NCI-H2029 (cell line): ENCODE measurements at places on chromosomes 1 and 21.

GRCh38 chr1:27528818-27529703 is 39.1 kb upstream of the WASF2 start:
- peak; percentile 68 for DNase-seq

DNA sequence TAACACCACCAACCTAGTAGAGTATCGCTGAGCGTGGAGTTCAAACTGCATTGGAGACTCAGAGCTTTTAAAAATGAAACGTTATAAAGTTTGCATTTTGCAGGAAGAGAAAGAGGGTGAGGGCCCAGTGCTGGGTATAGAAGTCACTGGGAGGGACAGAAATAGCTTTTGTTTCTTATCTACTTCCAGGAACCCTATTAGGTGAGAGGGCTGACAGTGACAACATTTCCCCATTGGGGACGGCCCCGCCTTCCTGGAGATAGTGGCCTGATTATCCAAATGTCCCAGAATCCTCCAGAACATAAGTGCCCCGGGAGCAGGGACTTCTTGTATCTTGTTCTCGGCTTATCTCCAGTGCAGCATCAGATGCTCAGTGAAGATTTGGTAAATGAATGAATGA is 574.9 kb downstream of the PTPRU start:
- DNase-seq = no peak

- DNase-seq = no peak
Observed at GRCh38 chr21:38039369-38039768, 123.1 kb upstream of the KCNJ6 start.

- DNase-seq = no peak
Observed at GRCh38 chr1:34885405-34886247, 26.1 kb upstream of the SMIM12 start.

GRCh38 chr1:103197216-103197615 is 88.9 kb upstream of the COL11A1 start:
- no peak for DNase-seq

DNA sequence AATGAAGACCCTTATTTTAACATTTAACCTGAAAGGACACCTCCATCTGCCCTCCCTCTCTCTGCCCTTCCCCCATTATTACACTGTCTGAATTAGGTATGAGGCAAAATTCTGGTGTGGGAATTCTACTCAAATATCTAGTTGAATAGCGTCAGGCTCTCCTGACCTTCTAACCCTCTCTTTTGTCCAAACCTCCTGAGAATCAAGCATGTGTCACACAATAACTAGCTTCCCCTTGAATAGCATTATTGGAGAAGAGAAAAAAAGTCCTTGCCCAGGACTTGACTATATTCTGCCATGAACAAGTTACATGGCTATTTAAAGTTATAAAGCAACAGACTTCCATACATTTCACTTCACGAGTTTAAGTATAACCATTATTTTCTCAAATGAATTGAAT is 35.5 kb downstream of the USH2A start:
- DNase-seq = no peak

DNA sequence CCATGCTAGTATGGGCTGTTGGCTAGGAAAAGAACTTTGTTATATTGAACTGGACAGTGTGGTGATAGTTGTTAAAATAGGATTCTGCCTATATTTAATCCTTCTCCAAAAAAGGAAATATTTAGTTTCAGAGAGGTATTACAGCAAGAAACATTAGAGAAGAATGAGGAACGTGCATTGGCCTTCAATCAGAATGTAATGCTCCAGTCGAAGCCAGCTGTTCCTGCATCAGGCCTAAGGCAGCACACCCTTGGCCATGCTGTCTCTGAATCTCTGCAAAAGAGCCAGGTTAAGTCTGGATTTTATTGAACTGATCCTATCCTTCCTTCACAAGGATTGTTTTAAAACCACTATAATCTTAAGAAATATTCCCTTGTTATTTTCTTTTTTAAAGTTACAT is 35.3 kb upstream of the RALGPS2 start:
- DNase-seq = no peak

- no peak for DNase-seq
Observed at GRCh38 chr1:157624471-157624870, 26.6 kb upstream of the FCRL4 start.

DNA sequence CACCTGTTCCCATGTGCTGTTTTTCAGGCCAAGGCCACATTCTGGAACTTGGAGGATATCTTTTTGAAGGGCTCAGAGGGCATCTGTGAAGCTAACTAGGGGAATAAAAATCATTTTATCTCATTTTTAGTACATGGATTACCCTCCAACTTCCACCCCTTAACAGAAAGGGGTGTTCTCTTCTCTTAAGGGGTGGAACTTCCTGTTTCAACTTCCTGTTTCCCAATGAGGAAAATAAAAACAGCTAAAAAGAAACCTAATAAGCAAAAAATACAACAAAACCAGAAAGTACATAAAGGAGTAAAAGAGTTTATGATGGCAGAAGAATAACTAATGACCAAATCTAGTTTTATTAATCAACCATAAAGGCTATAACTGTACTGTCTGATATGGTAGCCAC is 24.8 kb upstream of the SLC22A15 start:
- DNase-seq = no peak

GRCh38 chr1:165686121-165686970 is 12.0 kb downstream of the ALDH9A1 start:
- no peak for DNase-seq

DNA sequence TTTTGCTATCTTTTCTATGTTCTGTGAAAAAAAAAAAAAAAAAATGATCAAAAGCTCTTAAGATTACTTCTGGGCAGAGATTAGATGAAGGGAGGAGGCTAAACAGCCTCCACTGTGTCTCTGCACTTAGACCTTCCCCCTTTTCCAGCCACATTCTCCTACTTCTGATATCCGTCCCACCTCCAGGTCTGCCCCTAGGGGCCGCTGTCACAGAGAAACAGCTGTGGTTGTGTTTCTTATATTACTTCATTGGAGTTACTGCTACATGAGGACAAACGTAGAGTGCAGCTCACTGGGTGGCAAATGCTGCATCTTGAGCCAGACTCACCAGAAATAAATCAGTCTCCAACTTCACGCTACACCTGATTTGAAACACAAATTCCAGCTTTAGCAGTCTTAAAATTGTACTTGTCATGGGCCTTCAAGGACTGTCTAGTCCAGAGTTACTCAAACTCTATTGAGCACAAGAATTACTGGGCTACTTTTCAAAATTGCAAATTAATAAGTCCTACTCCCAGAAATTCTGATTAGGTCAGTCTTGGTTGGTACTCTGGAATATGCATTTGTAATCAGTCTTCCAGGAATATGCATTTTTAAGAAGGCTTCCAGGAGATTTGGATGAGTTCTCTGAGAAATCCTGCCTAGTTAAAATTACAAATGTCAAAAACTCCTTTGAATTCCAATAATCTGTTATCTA is 125.2 kb upstream of the PTBP2 start:
- no peak for DNase-seq

DNA sequence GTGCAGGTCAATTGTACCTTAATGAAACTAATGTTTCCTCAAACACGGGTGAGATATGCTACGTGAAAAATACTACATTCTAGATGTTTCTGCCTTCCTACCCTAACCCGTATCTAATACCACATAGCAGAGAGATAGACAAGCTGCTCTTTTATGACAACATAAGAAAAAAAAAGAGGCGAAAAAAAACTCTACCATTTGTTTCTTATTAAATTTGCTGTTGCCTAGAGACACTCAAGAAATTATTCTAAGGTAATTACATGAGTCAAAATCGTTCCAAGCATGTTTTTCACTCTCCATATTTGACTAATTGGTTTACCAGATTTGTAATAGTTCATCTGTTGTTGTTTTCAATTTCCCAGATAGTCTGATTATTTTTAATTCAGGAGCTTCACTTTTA is 27.4 kb downstream of the PALMD start:
- DNase-seq = no peak

GRCh38 chr21:44578371-44579055 is 1.9 kb downstream of the KRTAP10-5 start:
- DNase-seq = no peak

- no peak for DNase-seq
Observed at GRCh38 chr1:84836145-84836544, 56.9 kb downstream of the LPAR3 start.

- DNase-seq = no peak
Observed at GRCh38 chr1:209106861-209107260, 476.7 kb upstream of the CAMK1G start.

- DNase-seq = no peak
Observed at GRCh38 chr1:98991127-98992012, 13.3 kb downstream of the PLPPR5 start.

- DNase-seq = no peak
Observed at GRCh38 chr1:178450871-178451270, 45.9 kb downstream of the CLEC20A start.

DNA sequence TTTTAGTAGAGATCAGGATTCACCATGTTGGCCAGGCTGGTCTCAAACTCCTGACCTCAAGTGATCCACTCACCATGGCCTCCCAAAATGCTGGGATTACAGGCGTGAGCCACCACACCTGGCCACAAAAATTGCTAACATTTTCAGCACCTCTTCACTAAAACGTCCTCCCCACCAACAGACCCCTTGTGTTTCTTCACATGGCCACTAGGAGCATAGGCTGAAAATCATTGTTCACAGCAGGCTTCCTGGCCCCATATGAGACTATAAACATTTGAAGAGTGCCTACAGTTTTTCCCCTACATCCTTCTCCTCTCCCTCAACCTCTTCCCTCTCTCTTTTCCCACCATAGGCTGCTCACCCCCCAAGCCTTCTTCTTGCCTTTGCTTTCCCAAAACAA is 28.0 kb upstream of the SFPQ start:
- DNase-seq = no peak

- peak; percentile 80 for DNase-seq
Observed at GRCh38 chr1:51297401-51298321, 32.7 kb downstream of the TTC39A start.

DNA sequence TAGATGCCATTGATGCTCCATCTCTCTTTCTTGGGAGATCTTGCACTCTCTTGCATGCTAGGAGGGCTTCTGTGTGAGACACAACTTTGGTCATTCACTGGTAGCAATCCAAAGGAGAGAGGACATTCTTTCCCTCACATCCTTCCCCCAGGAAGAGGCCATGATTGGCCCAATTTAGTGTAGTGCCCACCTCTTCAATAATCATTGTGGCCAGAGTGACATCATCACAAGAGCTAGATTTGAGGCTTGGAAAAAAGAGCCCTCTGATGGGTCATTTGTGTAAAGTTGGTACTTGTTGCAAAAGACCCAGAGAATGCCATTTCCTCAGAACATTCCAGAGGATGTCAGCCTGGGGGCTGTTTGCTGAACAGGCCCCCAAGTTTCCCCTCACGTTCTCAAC is 30.2 kb downstream of the S100A6 start:
- no peak for DNase-seq

DNA sequence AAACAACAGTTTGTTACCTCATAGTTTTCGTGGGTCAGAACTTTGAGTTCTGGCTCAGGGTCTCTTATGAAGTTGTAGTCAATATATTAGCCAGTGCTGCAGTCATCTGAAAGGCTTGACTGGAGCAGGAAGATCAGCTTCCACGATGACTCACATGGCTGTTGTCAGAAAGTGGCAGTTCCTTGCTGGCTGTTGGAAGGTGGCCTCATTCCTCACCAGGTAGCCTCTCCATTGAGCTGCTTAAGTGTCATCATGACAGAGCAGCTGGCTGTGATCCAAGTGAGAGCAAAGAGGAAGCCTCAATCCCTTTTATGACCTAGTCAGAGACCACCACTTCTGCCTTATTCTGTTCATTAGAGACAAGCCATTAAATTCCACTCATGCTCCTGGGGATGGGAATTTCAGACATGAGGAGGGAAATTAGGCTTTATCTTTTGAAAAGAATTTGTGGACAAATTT is 5.6 kb downstream of the OSBPL9 start:
- DNase-seq = peak; percentile 99
